Liver (tissue), 10 donors: ENCODE measurements at places on chromosomes 3 and 15. TPM values are rescaled to one million over a fixed set of nuclear protein-coding genes. Genes with fewer than 3 reads are reported as not detected.

DNA sequence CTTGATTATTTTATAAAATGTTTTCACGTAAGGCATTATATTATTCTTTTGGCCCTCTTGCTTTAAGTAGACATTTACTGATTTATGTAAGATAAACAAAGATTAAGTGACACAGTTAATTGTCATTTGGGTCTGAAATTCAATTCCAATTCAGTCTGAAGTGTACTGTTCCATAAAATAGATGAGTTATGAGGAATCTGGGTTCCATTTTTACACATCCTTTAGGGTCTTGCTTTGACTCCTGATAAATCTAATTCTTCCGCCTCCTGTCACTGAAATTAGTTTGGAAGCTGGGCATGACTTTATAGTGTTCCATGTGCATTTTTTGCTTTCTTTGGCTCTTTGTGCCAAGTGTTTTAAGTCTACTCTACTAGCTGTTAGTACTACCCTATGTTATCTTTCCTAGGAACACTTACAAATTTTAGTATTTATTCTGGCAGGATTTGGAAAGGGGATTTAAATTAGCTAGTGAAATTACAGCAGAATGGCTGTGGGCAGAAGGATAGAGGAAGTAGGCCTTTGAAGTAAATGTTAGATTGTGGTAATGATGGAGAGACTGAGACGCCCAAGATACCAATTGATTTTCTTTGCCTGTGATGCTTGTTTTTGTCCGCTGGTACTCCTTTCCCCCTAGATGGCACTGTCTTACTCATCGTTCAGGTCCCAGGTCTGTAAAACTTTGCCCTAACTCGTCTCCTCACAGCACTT lies 14.3 kb downstream of the ARL8B start:
- no peak for DNase-seq
- no peaks in the 10 kb centered on the region for H3K36me3 ChIP-seq
- peaks cover 5% of the 10 kb centered on the region for H3K4me1 ChIP-seq
- no peaks in the 10 kb centered on the region for H3K27me3 ChIP-seq
- H3K4me3 ChIP-seq = no peak overlapping the region

- DNase-seq = no peak
- no peaks in the 10 kb centered on the region for H3K27me3 ChIP-seq
- H3K4me1 ChIP-seq = no peaks in the 10 kb centered on the region
- H3K4me3 ChIP-seq = no peak overlapping the region
- H3K36me3 ChIP-seq = peaks cover 6% of the 10 kb centered on the region
These were observed 27.6 kb downstream of the RUBCN start for GRCh38 chr3:197709135-197709534.

DNA sequence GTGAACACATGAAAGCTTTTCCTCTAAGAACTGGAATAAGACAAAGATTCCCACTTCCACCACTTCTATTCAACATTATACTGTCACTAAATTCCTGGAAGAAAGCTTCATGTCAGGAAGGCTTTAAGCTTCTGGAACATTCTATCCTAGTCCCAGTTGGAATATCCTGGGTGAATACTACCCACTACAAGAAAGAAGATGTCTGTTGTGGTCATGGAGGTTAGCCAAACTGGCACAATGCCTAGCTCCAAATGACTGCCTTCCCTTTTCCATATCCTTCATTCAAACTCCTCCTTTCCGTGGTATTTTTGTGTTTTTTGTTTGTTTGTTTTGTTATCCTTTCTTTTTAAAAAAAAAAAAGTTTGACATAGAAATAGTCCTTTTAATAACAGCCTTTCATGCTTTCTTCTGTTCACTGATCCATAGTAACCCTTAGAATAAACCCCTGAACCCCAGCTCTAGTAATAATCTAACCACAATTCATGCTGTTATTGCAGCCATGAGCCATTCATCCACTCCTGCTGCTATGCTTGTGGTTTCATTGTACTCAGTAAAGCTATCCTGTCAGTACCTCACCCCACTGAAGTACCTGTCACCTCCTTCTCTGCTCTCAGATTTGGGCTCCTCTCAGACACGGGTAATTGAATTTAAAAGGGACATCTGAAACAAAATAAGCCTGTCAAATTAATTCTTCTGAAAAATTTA lies 447.5 kb downstream of the IGSF11 start:
- no peaks in the 10 kb centered on the region for H3K27me3 ChIP-seq
- no peaks in the 10 kb centered on the region for H3K36me3 ChIP-seq
- H3K27ac ChIP-seq = no peak overlapping the region
- H3K4me1 ChIP-seq = no peaks in the 10 kb centered on the region

The INSYN1 gene
- total RNA-seq = 0.25 TPM
